ENCODE measurements at places on chromosomes 6 and 20.

- DNase-seq: no peak
Observed at GRCh38 chr6:50698546-50698945, 14.8 kb upstream of the TFAP2D start.

GRCh38 chr6:5078121-5078669, 6.9 kb upstream of the PPP1R3G start:
- DNase-seq: no peak

DNA sequence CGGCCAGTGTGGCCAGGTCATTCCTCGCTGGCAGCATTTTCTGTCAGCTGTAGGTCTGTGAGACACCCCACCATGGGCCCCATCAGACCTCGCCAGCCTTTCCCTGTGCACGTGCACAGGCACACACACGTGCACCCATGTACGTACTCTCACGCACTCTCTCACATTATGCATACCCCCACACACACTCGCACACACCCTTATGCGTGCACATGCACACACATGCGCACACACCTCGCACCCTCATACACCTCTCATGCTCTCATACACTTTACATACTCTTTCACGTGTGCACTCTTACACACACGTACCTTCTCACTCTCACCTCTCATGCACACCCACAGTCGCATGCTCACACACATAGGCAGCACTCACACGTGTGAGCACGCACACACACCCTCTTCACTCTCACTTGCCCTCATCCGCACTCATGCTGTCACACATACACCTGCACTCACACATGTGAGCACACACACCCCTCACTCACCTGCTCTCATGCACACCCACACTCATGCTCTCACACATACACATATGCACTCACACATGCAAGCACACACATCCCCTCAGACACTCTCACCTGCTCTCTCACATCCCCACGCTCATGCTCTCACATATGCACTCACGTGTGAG, 46.7 kb downstream of the SNX9 start:
- no peak for DNase-seq

DNA sequence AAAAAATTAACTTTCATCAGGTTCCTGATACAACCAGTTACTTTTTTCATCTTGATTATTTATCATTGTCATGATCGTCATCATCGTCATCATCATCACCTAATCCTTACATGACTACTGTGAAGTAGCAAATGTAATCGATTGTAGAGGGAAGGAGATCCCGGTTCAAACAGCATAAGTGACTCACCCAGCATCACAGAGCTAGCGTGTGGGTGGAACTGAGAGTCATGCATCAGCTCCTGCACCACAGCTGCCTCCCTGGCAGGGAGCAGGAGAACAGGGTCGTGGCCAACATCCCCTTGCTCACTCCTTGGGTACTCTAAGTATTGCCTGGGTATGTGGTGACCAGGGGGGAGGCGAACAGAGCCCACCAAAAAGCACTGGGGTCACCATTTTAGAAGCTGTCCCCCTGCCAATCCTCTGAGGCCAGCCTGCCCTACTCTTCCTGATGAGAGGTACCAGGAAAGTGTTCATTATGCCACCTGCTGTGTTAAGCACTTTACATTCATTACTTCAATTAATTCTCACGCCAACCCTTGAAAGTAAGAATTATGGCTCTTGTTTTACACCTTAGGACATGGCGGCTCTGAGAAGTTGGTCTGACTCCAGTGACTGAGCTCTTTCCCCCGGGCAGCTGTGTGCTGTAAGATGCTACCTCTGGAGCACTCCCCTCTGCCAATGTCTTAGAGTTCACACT, 425.2 kb downstream of the CD83 start:
- no peak for DNase-seq

DNA sequence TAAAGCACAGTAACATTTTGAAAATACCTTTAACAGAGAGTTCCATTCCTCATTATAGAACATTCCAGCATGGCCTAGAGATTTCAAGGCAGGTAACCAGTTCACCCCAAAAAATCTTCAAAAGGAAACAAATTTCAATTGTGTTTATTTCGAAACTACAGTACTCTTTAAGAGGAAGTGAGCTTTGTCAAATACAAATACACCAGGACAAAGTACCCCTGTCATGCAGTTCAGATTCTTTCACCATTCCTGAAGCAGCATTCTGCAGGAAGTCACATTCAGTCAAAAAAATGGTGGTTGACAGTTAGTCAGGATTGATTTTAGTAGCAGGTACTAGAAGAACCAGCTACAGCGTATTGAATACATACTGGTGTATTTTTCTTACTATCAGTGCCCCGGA, 89.6 kb upstream of the RIN2 start:
- DNase-seq: no peak

DNA sequence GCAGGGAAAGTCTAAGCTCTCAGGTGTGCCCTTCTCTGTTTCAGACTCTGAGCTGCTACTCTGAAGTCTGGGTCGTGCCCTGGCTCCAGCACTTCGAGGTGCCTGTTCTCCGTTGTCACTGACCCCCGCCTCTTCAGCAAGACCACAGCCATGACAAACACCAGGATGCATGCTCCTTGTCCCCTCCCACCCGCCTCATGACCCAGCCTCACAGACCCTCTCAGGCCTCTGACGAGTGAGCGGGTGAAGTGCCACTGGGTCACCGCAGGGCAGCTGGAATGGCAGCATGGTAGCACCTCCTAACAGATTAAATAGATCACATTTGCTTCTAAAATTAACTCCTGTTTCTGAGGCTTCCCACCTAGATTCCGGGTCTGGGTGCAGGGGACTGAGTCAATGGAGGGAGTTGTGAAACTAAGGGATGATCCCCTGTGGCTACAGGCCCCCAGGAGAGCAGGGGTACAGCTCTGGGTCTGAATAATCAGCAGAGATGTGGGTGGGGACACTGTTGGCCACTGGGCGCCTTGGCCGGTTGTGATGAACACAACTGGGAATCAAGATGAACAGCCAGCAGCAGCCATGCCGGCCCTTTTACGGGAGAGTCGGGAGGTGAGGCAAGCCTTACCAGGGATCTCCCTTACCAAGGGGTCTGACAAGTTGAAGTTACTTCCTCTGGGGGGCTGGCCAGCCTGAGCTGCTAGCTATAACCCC, 10.7 kb downstream of the CST7 start:
- DNase-seq: no peak

Data from activated CD8-positive, alpha-beta memory T cell treated with anti-CD3 and anti-CD28 coated beads for 1 hour (primary cell).